ENCODE measurements at places on chromosomes 13 and 19. TPM values are rescaled to one million over a fixed set of nuclear protein-coding genes. Genes with fewer than 3 reads are reported as not detected.

Gene RFPL4A
- not detected for total RNA-seq

Gene ZNF208
- total RNA-seq: 0.33 TPM

Gene CKAP2
- total RNA-seq: 9.8 TPM

Gene SLAIN1
- total RNA-seq: 0.17 TPM

Gene CABP5
- total RNA-seq: not detected
